ENCODE measurements at places on chromosomes 3 and 15.

DNA sequence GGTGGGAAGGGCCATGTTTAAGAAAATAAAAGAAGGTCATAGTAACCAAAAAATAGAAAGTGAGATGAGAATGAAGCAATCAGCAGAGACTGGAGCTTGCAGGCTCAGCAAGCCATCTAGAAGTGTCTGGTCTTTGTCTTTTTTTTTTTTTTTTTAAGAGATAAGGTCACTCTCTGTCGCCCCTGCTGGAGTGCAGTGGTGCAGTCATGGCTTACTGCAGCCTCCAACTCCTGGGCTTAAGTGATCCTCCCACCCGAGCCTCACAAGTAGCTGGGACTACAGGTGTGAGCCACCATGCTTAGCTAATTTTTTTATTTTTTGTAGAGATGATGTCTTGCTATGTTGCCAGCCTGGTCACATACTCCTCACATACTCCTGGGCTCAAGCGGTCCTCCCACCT is 36.2 kb downstream of the GXYLT2 start:
- DNase-seq = no peak

DNA sequence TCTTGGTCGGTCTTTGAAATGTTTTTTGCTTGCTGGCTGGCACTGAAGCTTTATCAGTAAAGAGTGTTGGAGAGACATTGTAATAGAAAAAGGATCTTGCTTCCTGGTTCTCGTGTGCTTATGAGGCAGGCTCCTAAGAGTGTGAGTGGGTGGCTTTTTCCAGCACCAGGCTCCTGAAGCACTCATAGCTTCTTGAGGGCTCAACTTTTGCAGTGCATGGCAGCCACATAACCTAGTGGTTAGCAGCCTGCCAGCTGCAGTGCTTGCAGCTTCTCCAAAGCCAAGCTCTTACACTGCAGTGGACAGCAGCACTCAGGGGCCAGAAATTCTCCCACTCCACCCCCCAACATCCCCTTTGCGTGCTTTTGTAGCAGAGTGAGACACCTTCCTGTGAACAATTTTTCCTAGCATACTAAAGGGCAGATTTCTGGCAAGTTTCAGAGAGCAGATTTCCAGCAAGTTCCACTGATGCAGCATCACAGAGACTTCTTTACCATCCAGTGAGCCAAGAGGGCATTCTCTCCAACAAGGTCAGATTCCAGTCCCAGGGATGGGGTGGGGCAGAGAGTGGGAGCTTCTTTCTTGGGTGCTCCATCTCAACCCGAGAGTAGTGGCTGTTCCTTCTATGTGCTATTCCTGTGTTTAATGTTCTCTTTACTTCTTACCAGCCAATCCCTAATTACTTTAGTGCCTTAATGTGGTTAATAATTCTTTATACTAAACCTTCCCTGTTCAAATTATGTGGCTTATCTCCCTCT is 15.8 kb upstream of the ARHGEF26 start:
- DNase-seq = peak; percentile 6

DNA sequence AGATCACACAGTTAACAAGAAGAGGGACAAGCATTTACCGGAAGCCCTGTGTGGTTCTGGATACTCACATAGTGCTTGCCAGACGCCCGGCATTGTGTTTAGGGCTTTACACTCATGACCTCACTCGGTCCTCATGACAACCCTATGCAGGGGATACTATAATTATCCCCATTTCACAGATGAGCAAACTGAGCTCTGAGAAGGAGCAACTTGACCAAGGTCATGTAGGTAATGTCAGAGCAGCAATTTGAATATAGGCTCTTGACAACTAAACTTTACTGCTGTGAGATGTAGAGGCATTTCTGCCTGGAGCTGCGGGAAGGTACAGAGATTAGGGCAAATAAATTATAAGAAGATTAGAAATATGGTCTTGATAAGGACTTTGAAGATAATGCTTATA is 70.0 kb downstream of the SAMMSON start:
- no peak for DNase-seq

DNA sequence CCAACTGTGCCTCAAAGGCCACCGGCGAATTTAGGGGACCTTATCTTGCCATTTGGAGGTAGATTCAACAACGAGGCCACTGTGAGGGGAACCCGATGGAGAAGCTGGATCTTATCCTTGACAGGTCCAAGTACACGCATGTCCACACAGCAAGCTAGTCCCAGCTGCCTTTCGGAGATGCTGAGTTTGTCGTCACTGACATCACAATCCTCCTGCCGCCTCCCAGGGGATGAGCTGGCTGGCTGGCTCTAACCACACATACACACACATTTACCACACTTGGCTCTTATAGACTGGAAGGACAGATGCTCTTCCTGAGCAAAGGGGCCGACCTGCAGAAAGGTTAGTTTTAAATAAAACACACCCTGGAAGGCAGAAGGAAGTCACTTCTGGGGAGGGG is 176.3 kb downstream of the STT3B start:
- no peak for DNase-seq

- DNase-seq = no peak
Measured at GRCh38 chr15:78315686-78316282, 16.4 kb upstream of the SKIC8 start.

GRCh38 chr15:37773111-37773860 is 161.2 kb upstream of the TMCO5A start:
- DNase-seq = no peak

DNA sequence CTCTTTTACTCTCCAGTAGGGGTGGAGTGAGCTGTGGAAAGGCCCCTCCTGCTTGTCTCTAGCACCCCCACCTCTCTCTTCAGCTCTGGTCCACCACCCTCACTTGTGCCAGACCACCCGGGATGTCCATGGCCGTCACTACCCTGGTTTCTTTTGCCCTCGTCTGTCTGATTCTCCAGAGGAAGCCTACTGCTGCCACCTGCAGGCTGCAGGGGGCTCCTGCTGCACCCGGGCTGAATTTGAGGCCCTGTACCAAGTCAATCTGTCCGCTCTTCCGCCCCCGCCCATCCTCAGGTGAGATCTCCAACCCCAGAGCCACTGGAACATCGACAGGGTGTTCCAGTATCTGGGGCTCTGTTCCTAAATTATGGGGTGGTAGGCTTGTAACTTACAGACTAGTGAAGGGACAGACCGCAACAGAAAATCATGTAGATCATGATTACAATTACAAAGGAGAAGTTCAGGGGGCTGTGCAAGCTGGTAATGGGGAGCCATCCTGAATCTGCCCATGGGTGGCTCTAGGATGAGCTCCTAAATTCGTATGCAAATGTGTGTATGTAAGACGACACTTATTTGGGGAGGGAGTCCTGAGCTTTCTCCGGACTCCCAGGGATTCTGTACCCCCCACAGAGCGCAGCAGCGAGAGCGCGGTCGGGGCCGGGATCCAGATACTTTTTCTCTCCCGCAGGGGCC is 683 bp upstream of the UNC45A start:
- peak; percentile 89 for DNase-seq

DNA sequence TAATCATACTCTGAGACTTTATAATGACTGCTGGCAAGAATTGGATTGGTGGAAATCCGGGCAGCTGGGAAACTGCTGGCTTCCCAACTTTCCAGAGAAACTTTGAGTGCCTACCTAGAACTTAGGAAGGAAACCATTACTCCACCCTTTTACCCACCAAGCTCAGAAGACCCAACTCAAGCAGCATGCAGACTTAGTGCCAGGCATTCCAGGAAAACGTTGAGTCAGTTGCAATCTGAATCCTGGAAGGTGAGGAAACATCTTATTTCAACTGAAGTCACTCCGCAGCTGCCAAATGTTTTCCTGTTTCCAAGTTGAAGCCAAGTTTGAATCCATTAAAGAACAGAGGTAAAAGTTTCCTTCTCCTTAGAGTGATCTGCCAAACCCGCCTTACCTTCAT is 126.5 kb downstream of the ZNF385D start:
- no peak for DNase-seq

Data from NCI-H510A treated with DMSO at 0.1 percent for 48 hours (cell line).